ENCODE measurements at places on chromosomes 5 and 9.

GRCh38 chr5:1652873-1653697 is 129.3 kb upstream of the LPCAT1 start:
- peaks cover 81% of the 10 kb centered on the region for H3K27me3 ChIP-seq
- peak overlapping the region; percentile 75 for H3K27ac ChIP-seq
- H3K36me3 ChIP-seq: no peaks in the 10 kb centered on the region
- DNase-seq: peak; percentile 54

DNA sequence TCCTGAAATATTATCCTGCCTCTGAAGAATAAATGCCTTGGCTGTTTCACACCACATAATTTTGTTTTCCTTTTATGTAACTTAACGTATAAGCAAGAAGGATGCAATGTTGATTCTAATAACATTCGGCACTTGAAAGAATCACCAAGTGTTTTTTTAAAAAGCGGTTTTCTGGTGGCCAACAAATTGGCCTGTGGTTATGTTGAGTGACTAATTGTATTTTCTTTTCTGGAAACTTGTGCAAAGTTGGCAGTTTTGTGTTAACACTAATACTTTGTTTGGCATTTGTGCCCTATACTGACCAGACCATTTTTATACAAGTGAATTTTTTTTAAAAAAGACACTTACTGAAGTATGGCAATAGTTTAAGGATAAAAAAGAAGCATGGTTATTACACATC is 452.7 kb downstream of the BNC2 start:
- H3K4me3 ChIP-seq: no peak overlapping the region
- no peak for DNase-seq
- no peaks in the 10 kb centered on the region for H3K36me3 ChIP-seq
- H3K4me1 ChIP-seq: no peaks in the 10 kb centered on the region
- H3K27me3 ChIP-seq: no peaks in the 10 kb centered on the region

DNA sequence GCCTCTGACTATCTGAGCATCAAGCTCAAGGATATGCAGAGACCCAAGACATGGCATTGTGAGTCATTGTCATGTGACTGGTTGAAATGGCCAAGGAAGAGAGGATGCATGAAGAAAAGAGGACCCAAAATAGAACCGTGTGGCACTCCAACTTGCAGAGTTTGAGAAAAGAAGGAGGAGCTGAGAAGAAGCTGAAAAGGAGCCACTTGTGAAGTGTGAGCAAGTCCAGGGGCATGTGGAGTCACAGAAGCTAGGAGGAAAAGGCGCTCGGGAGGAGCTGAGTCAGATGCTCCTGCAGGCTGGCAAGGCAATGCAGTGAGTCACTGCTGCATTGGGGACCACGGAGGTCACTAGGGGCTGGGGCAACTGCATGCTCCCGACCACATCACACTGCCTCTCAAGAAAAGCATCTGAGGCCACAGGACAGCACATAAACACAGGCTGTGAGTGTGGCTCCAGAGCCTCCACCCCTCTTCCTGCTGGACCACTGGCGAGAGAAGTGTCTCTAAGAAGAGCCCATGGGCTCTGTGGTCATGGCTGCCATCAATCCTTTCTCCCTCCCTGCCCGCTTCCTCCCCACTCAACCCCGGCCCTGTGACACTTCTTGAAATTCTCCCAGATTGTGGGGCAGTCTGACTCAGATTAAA is 197.6 kb downstream of the DRD1 start:
- H3K27me3 ChIP-seq: peaks cover 9% of the 10 kb centered on the region
- no peaks in the 10 kb centered on the region for H3K36me3 ChIP-seq
- H3K4me1 ChIP-seq: no peaks in the 10 kb centered on the region
- no peak overlapping the region for H3K4me3 ChIP-seq

DNA sequence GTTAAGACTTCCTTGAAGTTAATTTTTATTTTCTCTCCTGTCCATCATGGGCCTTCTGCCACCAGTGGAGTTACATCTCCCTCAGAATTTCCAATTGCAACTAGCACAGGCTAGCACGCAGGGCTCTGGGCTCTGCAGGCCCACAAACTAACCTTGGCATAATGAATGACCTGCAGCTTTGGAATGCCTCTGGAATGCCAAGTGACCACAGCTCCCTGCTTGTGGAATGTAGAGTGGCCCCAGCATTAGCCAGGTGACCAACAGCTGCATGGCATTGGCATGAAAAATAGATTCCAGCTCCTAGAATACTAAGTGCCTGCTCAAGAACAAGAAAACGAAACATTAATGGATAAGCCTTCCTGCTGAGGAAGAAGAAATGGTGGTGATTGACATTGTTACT is 726.1 kb downstream of the BRINP1 start:
- no peak overlapping the region for H3K27ac ChIP-seq
- no peaks in the 10 kb centered on the region for H3K36me3 ChIP-seq
- no peaks in the 10 kb centered on the region for H3K4me1 ChIP-seq

GRCh38 chr5:13250464-13251291 is 693.8 kb downstream of the DNAH5 start:
- H3K4me1 ChIP-seq: no peaks in the 10 kb centered on the region
- no peak overlapping the region for H3K4me3 ChIP-seq

DNA sequence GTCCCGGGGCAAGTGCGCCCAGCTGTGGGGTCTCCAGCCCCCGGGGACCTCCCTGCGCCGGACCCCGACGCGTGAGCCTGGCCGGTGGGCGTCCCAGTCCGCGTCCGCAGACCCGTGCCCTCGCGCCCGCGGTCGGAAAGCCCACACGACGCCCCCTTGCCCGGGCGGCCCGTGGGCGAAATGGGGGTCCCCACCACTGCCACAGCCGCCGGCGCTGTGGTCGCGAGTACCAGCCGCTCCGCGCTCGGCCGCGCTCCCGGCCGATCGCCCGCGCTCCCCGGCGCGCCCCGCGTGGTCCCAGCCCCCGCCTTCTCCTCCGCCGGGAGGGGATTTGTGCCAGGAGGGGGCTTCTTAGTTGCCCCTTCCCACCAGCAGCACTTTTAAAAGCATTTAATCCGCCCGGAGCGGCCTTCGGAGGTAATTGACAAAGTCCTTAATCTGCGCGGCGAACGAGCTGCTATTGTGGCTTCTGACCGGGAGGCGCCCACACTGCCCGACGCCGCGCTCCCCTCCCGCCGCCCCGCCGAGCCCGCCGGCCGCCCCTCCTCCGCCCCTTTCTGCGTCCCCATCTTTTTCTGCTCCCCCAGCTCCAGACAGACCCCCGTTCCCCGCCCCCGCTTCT is 469 bp upstream of the FIBCD1 start:
- no peak for DNase-seq
- H3K4me3 ChIP-seq: peak overlapping the region; percentile 41
- H3K27ac ChIP-seq: no peak overlapping the region
- no peaks in the 10 kb centered on the region for H3K36me3 ChIP-seq

- no peak overlapping the region for H3K4me3 ChIP-seq
- no peak overlapping the region for H3K27ac ChIP-seq
- no peaks in the 10 kb centered on the region for H3K4me1 ChIP-seq
- H3K36me3 ChIP-seq: no peaks in the 10 kb centered on the region
- H3K27me3 ChIP-seq: no peaks in the 10 kb centered on the region
- no peak for DNase-seq
Measured at GRCh38 chr5:145903867-145904266, 31.1 kb upstream of the GRXCR2 start.

- DNase-seq: no peak
- H3K4me3 ChIP-seq: no peak overlapping the region
- H3K27me3 ChIP-seq: peaks cover 25% of the 10 kb centered on the region
- H3K36me3 ChIP-seq: no peaks in the 10 kb centered on the region
Measured at GRCh38 chr5:135073761-135074345, 39.8 kb upstream of the PITX1 start.

DNA sequence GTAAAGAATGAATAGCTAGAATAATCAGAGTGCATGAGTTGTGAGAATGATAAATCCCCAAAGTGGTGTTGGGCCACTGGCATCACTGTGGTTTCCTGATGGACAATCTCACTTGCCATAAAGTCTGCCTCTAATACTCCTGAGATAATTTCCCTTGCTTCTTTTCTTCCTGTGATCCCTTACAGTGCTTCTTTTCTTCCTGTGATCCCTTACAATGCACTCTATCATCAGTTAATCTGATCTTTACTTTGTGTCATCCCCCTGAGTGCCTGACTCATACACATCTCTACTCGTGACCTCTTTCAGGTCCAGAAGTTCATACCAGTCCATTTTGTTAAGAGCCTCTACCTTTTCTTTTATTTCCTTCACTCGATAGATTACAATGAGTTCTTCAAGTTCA is 418.3 kb downstream of the HCN1 start:
- no peak overlapping the region for H3K27ac ChIP-seq
- no peak overlapping the region for H3K4me3 ChIP-seq
- no peaks in the 10 kb centered on the region for H3K27me3 ChIP-seq
- H3K4me1 ChIP-seq: no peaks in the 10 kb centered on the region

DNA sequence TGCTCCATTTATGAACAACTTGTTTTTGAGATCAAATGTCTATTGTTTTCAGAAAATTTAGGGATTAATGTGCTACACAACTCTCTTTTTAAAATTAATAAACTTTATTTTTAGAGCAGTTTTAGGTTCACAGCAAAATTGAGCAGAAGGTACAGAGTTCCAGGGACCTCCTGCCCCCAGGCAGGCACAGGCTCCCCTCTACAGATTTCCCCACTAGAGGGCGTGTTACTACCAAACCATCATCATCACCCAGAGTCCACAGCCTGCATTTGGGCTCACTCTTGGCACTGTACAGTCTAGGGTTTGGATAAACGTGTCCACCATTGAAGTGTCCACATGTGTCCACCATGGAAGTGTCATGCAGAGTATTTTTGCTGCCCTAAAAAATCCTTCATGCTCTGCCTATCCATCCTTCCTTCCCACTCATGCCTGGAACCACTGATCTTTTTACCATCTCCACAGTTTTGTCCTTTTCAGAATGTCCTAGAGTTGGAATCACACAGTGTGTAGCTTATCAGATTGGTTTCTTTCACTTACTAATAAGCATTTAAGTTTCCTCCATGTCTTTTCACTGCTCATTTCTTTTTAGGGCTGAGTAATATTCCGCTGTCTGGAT is 61.7 kb downstream of the MRPL36 start:
- H3K36me3 ChIP-seq: no peaks in the 10 kb centered on the region
- H3K27ac ChIP-seq: no peak overlapping the region

DNA sequence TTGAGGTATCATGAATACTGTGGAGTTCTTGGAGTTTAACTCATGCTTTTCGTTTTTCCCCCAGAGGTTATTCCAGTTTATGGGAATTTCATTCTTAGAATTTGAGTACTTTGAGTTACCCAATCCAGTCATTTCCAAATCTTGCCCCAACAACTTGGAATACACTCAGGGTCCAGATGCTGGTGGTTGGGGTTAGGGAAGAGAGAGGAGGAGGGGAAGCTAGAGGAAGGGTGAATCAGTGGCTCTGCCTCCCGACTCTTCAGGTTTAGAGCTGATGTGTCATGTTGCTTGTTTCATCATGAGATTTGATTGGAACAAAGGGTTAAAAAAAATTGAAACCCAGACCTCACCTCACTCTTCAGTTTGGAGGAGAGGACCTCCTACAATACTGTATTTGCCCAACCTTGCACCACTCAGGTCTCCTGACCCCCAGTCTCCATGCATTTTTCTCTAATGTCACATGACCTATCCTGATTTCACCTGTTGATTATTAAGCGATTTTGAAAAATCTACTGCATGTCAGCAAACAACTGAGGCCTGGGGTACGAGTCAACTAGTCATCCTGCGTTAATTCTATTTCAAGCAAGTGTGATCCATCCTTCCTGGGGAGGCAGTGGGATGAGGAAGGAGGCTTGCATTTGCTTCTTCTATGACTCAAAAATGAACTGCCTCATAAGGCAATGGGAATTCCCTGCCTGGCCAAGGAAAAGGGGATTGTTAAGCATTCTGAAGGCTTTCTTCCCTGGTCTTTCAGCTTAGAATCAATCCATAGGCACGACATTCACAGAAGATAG is 6.2 kb upstream of the SLC1A3 start:
- H3K36me3 ChIP-seq: no peaks in the 10 kb centered on the region
- no peaks in the 10 kb centered on the region for H3K4me1 ChIP-seq
- DNase-seq: no peak

DNA sequence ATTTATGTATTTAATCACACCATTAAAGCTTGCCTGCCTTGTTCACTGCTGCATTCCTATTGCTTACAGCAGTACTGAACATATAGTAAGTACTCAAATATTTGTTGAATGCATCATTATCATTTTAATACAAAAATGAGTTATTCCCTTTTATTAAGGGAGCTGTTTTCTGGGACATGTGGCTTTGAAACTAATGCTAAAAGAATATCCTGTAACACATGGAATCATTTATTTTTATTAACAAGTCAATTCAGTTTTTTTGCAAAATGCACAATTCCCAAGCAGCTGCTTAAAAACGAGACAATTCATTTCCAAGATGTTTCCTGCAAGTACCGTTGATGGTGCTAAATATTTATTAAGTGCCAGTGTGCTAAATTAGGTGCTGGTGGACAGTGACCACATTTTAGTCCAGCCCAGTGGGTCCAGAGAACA is 148.3 kb upstream of the NR3C1 start:
- no peak overlapping the region for H3K4me3 ChIP-seq
- H3K4me1 ChIP-seq: no peaks in the 10 kb centered on the region
- H3K27me3 ChIP-seq: no peaks in the 10 kb centered on the region
- no peaks in the 10 kb centered on the region for H3K36me3 ChIP-seq
- DNase-seq: no peak
- H3K27ac ChIP-seq: no peak overlapping the region

DNA sequence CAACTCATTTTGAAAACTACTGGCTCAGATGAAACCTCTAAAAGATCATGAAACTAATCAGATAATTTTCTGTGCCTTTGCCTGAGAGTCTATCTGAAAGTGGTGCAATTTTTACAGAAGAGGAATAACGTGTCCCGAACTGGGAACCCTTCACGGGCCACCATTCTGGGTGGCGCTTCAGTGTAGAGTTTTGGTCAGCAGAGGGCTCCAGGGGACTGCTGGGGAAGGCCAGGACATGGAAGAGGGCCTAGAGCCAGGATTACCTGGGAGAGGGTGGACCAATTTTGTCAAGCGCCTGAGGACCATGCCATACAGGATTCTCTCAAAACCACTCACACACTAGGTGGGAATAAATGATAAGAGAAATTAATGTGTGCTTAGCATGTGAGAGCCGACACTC is 49.7 kb upstream of the PLEKHG4B start:
- H3K27me3 ChIP-seq: peaks cover 9% of the 10 kb centered on the region
- no peak overlapping the region for H3K4me3 ChIP-seq
- H3K36me3 ChIP-seq: no peaks in the 10 kb centered on the region
- DNase-seq: no peak
- H3K27ac ChIP-seq: no peak overlapping the region
- H3K4me1 ChIP-seq: no peaks in the 10 kb centered on the region

DNA sequence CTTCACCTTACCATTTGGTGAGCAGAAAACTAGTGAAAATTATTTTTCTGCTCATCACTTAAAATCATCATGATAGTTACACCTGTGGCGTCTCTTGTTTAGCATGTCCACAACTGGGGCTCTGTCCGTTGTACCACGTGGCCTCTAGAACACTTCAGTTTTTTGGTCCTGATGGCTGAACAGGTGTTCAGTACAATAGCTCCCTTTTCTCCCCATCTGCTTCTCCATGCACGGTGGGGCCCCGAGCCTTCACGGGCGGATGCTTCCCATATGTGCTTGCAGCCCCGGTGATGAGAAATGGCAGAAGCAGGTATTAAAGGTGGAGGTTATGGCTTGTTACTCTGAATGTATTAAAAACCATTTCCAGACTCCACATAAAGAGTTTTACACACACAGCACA is 304.1 kb downstream of the CWC27 start:
- no peak for DNase-seq
- no peaks in the 10 kb centered on the region for H3K36me3 ChIP-seq
- H3K27ac ChIP-seq: no peak overlapping the region

GRCh38 chr9:124831642-124832364 is 21.5 kb upstream of the WDR38 start:
- H3K27me3 ChIP-seq: peaks cover 41% of the 10 kb centered on the region
- no peaks in the 10 kb centered on the region for H3K36me3 ChIP-seq
- no peaks in the 10 kb centered on the region for H3K4me1 ChIP-seq
- no peak overlapping the region for H3K27ac ChIP-seq
- H3K4me3 ChIP-seq: no peak overlapping the region

GRCh38 chr9:130634801-130635200 is 29.6 kb upstream of the PRDM12 start:
- H3K27ac ChIP-seq: no peak overlapping the region
- H3K27me3 ChIP-seq: no peaks in the 10 kb centered on the region
- no peaks in the 10 kb centered on the region for H3K4me1 ChIP-seq
- peaks cover 11% of the 10 kb centered on the region for H3K36me3 ChIP-seq
- H3K4me3 ChIP-seq: no peak overlapping the region
